ENCODE measurements at places on chromosomes 4 and X. TPM values are rescaled to one million over a fixed set of nuclear protein-coding genes. Genes with fewer than 3 reads are reported as not detected.

MAGEA12 gene
- not detected for total RNA-seq

PAGE5 gene
- not detected for total RNA-seq

PDZD4 gene
- 0.28 TPM for total RNA-seq

- H3K27ac ChIP-seq, result no peak overlapping the region
- no peak for DNase-seq
- no peak overlapping the region for H3K4me3 ChIP-seq
- H3K36me3 ChIP-seq, result no peaks in the 10 kb centered on the region
- H3K27me3 ChIP-seq, result no peaks in the 10 kb centered on the region
- no peaks in the 10 kb centered on the region for H3K4me1 ChIP-seq
These were observed 1472.7 kb downstream of the ARAP2 start for GRCh38 chr4:34771632-34772031.

DNA sequence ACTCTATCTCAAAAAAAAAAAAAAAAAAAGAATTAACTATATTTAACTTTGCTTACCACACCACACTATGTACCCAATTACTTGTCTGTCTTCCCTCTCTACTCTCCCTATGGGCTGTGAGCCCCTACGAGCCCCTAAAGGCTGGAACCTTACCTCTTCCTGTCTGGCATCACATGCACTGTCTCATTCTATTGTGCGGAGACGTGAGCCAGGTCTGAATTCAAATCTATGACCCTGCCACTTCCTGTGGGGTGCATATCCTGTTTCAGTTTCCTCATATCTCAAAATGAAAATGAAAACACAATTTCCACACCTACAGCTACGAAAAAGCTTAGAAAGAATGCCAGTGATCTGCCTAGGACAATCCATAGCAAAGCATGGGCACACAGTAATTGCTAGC lies 42.9 kb upstream of the HS3ST1 start:
- H3K36me3 ChIP-seq, result no peaks in the 10 kb centered on the region
- no peak overlapping the region for H3K4me3 ChIP-seq

DNA sequence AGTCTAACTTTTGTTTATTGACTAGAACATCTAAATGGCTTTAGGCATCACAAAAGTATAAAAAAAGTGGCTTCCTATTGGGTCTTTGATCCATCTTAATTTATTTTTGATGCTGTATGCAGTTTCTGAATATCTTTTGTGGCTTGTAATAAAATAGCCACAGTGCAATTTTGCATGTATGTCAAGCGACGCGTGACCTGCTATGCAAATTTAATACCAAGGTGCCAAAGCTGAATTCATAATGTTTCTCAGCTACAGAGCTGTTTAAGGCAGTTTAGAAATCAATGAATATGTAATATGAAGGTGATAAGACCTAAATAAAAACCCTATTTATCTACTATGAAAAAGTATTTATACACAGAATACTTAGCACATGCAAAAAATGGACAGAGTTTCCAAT lies 197.8 kb downstream of the AFF2 start:
- no peak overlapping the region for H3K4me3 ChIP-seq
- H3K4me1 ChIP-seq, result no peaks in the 10 kb centered on the region
- DNase-seq, result no peak
- H3K27ac ChIP-seq, result no peak overlapping the region
- no peaks in the 10 kb centered on the region for H3K27me3 ChIP-seq
- H3K36me3 ChIP-seq, result no peaks in the 10 kb centered on the region

DNA sequence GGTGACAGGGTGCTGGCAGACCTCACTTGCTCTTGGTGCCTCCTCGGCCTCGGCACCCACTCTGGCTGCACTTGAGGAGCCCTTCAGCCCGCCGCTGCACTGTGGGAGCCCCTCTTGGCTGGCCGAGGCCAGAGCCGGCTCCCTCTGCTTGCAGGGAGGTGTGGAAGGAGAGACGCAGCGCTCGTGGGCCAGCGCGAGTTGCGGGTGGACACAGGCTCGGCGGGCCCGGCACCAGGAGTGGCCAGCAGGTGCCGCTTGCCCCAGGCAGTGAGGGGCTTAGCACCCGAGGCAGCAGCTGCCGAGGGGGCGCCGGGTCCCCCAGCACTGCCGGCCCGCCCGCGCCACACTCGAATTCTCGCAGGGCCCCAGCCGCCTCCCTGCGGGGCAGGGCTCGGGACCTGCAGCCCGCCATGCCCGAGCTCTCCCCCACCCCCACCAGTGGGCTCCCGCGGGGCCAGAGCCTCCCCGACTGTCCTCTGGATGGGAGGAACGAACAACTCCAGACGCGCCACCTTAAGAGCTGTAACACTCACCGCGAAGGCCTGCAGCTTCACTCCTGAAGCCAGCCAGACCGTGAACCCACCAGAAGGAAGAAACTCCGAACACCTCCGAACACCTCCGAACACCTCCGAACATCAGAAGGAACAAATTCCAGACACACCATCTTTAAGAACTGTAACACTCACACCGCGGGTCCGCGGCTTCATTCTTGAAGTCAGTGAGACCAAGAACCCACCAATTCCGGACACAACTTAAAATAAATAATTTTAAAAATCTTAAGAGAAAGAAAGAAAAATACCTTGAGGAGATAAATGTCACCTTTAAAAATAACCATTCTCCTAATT lies 311.1 kb upstream of the SLC7A11 start:
- no peaks in the 10 kb centered on the region for H3K36me3 ChIP-seq
- no peaks in the 10 kb centered on the region for H3K4me1 ChIP-seq
- no peaks in the 10 kb centered on the region for H3K27me3 ChIP-seq
- DNase-seq, result no peak

DNA sequence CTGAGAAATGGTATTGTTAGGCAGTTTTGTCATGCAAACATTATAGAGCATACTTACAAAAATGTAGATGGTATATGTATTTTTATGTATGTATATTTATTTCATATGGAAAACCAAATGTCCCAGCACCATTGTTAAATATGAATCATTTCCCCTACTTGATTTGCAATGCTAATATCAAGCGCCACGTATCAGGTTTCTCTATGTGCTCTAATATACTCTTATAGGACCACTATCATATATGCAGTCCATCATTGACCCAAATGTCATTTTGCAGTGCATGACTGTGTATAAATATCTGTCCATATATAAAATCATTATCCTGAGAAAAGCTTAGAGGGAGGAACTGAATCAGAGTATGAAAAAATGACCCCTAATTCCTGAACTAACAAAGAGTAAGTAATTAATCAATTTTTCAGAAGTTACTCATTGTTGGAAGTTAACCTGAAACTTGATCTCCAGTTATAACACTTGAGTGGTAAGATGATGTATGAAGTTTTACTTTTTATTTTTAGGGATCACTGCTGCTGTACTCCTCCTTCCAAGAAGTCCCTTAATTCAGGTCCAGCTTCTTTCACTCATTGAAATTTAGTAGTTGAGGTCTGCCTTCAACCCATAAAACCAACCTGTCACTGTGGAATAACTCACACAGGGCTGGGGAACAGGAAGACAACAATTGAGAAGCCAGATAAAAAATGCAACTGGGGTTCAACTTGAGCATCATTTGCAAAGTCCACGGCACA lies 134.8 kb upstream of the LDB2 start:
- no peaks in the 10 kb centered on the region for H3K36me3 ChIP-seq
- peak; percentile 43 for DNase-seq
- H3K27me3 ChIP-seq, result no peaks in the 10 kb centered on the region

GRCh38 chr4:20809812-20810211 lies 109.6 kb downstream of the PACRGL start:
- H3K4me3 ChIP-seq, result no peak overlapping the region
- H3K27ac ChIP-seq, result no peak overlapping the region
- no peak for DNase-seq
- H3K27me3 ChIP-seq, result no peaks in the 10 kb centered on the region
- no peaks in the 10 kb centered on the region for H3K36me3 ChIP-seq
- no peaks in the 10 kb centered on the region for H3K4me1 ChIP-seq

- no peak overlapping the region for H3K27ac ChIP-seq
- H3K27me3 ChIP-seq, result no peaks in the 10 kb centered on the region
These were observed 43.7 kb downstream of the TMPRSS11E start for GRCh38 chr4:68490826-68491457.

GRCh38 chr4:37794056-37794455 lies 32.4 kb upstream of the PGM2 start:
- no peak overlapping the region for H3K4me3 ChIP-seq
- H3K4me1 ChIP-seq, result no peaks in the 10 kb centered on the region
- no peak for DNase-seq
- no peak overlapping the region for H3K27ac ChIP-seq
- H3K27me3 ChIP-seq, result peaks cover 9% of the 10 kb centered on the region

DNA sequence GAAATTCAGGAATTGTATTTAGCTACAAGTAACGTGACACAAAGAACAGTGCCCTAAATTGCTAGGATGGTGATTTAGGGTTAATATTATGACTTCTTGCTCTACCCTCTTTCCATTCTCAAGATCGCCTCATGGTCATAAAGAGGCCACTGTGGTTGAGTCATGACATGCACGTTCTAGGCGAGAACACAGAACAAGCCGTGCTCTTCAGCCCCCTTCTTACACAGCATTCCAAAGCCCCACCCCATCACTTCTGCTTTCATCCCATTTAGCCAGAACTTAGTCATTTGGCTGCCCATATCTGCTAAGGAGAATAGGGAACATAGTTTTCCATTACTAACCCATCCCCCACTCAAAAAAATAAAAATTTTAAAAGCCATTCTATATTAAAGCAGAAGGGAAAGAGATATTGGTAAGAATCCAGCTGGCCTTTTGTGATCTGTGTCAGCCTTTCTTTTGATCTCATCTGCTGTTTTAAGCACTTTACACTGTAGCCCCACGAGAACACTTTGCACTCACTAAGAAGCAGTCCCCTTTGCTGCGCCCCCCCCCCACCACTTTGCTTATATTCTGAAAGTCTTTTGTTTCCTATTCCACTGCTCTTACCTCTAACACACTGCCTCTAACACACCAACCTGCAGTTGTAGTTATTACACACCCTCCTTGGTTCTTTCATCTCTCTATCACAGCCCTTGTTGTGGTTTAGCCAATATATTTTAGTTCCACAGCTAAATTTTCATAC lies 28.4 kb downstream of the NPNT start:
- no peaks in the 10 kb centered on the region for H3K36me3 ChIP-seq
- no peaks in the 10 kb centered on the region for H3K27me3 ChIP-seq
- H3K27ac ChIP-seq, result no peak overlapping the region
- DNase-seq, result no peak
- no peak overlapping the region for H3K4me3 ChIP-seq

GRCh38 chrX:2500091-2500802 lies 529 bp downstream of the DHRSX start:
- H3K27me3 ChIP-seq, result no peaks in the 10 kb centered on the region
- peak overlapping the region; percentile 68 for H3K4me3 ChIP-seq
- H3K4me1 ChIP-seq, result peaks cover 12% of the 10 kb centered on the region
- peak; percentile 65 for DNase-seq
- peaks cover 5% of the 10 kb centered on the region for H3K36me3 ChIP-seq
- peak overlapping the region; percentile 71 for H3K27ac ChIP-seq

DNA sequence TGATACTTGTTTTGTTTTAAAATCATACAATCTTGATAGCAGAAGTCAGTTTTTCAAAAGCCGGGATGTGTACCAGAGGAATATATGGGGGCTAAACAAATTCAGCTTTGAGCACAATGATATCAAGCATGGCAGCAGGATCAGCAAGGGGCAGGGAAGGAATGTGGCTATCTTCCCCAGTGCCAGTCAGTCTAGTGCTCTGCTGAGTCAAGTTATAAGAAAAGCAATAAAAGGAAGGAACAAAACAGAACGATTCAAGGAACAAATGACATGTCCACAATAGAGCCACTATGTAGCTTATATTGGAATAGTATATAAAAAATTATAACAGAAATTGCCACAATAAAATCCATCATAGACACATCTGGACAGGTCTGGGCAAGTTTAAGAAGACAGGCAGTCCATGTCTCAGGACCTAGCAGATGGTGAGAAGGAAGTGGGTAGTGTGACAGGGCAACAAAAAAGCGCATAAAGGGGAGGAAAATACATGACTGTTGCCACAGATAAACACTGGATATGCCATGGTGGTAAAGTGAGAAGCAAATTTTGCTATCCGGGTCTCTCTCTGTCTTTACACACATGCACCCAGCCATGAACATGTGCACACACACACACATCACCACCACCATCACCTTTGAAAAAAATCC lies 518.2 kb upstream of the HTR2C start:
- H3K27ac ChIP-seq, result no peak overlapping the region
- no peak for DNase-seq
- no peaks in the 10 kb centered on the region for H3K36me3 ChIP-seq
- peaks cover 2% of the 10 kb centered on the region for H3K27me3 ChIP-seq
- H3K4me3 ChIP-seq, result no peak overlapping the region

- DNase-seq, result no peak
- H3K27me3 ChIP-seq, result no peaks in the 10 kb centered on the region
- no peaks in the 10 kb centered on the region for H3K36me3 ChIP-seq
- no peak overlapping the region for H3K27ac ChIP-seq
- H3K4me3 ChIP-seq, result no peak overlapping the region
These were observed 38.7 kb upstream of the JADE1 start for GRCh38 chr4:128770807-128771206.

GRCh38 chr4:113919145-113919544 lies 60.3 kb downstream of the ARSJ start:
- H3K27ac ChIP-seq, result no peak overlapping the region
- no peaks in the 10 kb centered on the region for H3K27me3 ChIP-seq
- H3K36me3 ChIP-seq, result no peaks in the 10 kb centered on the region

- H3K27me3 ChIP-seq, result no peaks in the 10 kb centered on the region
- H3K27ac ChIP-seq, result peak overlapping the region; percentile 68
- H3K4me1 ChIP-seq, result peaks cover 11% of the 10 kb centered on the region
- DNase-seq, result peak; percentile 78
- no peaks in the 10 kb centered on the region for H3K36me3 ChIP-seq
These were observed 46.1 kb upstream of the HCCS start for GRCh38 chrX:11064851-11065600.

- DNase-seq, result no peak
- no peaks in the 10 kb centered on the region for H3K27me3 ChIP-seq
- no peak overlapping the region for H3K27ac ChIP-seq
- H3K4me1 ChIP-seq, result no peaks in the 10 kb centered on the region
These were observed 95.4 kb upstream of the RAB40AL start for GRCh38 chrX:102841706-102842003.

GRCh38 chr4:84498203-84498934 lies 723 bp downstream of the NKX6-1 start:
- no peaks in the 10 kb centered on the region for H3K36me3 ChIP-seq
- H3K27ac ChIP-seq, result no peak overlapping the region
- H3K4me3 ChIP-seq, result peak overlapping the region; percentile 48
- H3K4me1 ChIP-seq, result no peaks in the 10 kb centered on the region
- H3K27me3 ChIP-seq, result peaks cover 86% of the 10 kb centered on the region
- peak; percentile 7 for DNase-seq

- H3K36me3 ChIP-seq, result no peaks in the 10 kb centered on the region
- no peaks in the 10 kb centered on the region for H3K27me3 ChIP-seq
- DNase-seq, result no peak
- no peaks in the 10 kb centered on the region for H3K4me1 ChIP-seq
- H3K4me3 ChIP-seq, result no peak overlapping the region
These were observed 933.7 kb downstream of the NLGN4X start for GRCh38 chrX:5295004-5295403.

- H3K4me1 ChIP-seq, result no peaks in the 10 kb centered on the region
- no peaks in the 10 kb centered on the region for H3K27me3 ChIP-seq
- H3K36me3 ChIP-seq, result no peaks in the 10 kb centered on the region
- no peak overlapping the region for H3K27ac ChIP-seq
- H3K4me3 ChIP-seq, result no peak overlapping the region
These were observed 616.1 kb upstream of the CPEB2 start for GRCh38 chr4:14386196-14386595.
